ENCODE measurements at places on chromosomes 7 and 10.

DNA sequence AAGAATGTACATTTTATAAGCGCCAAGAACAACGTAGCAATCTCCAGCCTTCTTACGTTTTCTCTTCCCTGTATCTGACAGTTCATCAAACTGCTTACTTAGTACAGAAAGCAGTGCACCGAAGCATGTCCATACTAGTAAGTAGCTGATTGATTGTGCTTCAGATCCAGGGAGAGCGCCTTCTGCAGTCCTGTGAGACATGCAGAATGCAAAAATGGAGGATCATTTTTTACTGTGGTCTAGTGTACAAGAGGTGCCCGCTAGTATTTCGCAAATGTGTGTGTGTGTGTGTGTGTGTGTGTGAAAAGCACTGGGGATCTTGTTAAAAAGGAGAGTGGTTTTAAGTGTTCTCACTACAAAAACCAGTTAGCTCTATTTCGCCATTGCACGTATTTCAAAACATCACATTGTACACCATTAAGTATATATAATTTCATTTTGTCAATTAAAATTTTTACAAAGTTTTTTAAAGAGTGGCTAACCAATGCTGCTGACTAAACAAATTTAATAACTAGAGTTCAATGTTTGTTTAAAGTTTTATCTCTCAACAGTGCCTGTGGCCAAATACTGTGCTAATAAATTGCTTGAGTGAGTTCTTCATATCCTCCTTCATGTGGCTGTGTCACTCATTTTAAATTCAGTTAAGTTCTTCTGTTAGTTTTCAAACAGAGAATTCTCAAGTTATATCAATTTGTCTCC is 99.6 kb downstream of the ZMYND11 start:
- DNase-seq, result no peak

GRCh38 chr7:92751902-92752901 is 84.2 kb downstream of the CDK6 start:
- peak; percentile 77 for DNase-seq

DNA sequence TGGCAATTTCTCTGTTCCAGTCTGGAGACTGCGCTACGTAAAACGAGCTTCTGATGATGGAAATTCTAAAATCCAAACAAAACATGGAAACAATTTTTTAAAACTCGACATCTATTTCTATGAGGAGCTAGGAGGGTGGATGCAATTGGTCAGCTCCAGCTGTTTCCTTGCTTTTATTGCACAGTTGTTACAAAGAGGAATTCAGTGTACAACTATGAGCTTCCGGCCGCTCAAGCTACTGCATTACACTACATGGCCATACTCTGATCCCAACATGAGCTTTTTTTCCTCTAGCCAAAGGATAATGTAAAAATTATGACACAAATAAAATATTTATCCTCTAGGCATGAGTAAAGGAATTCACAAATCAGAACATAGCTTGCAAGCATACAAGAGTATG is 403.1 kb upstream of the C7orf33 start:
- no peak for DNase-seq

GRCh38 chr10:26048756-26049155 is 114.7 kb downstream of the MYO3A start:
- DNase-seq, result peak; percentile 63

GRCh38 chr7:132465516-132465915 is 110.8 kb downstream of the PLXNA4 start:
- no peak for DNase-seq

GRCh38 chr10:120286280-120286679 is 170.7 kb upstream of the PLPP4 start:
- DNase-seq, result no peak

GRCh38 chr7:73487486-73487885 is 34.6 kb downstream of the BAZ1B start:
- DNase-seq, result no peak

DNA sequence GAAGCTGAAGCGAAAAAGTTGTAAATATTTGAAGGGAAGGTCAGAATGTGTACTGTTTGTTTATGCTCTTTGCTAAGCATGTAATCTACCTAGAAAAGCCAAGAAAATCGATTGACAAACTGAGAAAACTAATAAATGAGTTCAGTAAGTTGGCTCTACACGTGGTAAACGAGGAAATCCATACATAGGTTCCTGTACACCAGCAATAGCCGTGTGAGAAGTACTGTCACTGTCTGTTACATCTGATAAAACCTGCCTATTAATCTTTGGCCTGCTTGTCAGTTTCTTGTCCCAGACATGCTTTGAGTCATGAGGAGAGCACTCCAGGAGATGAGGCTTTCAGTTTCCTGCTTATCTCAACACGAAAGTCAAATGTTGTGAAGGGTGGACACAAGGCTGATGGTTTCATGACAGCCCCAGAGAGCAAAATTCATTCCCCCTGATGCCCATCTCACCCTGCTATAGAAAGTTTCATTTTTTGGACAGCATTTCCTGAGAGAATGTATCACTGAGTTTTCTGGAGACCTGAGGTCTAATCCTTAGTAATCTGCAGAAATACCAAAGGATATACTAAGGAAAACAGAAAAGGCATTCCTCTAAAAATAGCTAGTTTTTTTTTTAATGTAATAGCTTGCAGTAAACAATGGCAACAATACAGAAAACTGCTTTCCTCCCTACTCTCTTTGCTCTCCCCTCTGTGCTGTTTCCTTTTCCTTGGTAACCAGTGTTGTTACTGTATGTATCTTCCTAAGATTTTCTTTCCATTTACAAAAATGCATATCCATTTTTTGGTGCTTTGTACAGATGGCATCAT is 18.8 kb downstream of the BMPR1A start:
- DNase-seq, result no peak

DNA sequence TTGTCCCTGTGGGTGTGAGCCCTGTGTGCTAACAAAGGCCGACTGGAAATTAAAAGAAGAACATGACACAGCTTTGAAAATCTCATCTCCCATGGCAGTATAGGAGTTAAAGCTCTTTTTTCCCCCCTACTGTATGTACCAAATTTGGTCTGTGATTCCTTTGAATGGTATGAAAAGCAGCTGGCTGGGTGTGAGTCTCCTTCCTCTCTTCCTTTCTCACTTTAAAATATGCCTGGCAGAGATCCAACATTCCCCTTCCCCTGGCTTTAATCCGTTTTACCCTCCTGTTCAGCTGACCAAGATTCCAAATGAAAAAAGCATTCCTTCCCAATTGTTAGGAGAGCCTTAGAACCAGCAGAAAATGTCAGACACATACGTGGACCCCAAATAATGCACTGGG is 225.0 kb upstream of the CELF2 start:
- DNase-seq, result peak; percentile 58

DNA sequence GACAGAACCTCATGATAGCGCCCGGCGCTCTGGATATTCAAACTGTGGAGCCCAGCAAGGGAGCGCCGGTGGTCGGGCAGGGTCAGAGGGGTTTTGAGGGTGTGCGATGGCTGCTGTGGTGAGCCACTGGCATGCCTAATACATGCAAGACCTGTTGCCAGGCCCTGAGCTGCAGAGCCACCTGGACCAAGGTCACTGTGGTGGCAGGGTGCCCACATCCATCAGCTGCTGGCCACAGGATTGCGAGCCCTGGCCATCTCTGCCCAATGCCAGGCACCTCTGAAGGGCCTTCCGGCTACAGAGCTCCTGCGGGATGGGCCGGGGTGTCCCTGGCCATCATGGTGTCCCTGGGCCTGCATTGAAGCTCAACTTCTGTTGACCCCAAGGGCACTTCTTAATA is 123.0 kb upstream of the TNRC18 start:
- no peak for DNase-seq

DNA sequence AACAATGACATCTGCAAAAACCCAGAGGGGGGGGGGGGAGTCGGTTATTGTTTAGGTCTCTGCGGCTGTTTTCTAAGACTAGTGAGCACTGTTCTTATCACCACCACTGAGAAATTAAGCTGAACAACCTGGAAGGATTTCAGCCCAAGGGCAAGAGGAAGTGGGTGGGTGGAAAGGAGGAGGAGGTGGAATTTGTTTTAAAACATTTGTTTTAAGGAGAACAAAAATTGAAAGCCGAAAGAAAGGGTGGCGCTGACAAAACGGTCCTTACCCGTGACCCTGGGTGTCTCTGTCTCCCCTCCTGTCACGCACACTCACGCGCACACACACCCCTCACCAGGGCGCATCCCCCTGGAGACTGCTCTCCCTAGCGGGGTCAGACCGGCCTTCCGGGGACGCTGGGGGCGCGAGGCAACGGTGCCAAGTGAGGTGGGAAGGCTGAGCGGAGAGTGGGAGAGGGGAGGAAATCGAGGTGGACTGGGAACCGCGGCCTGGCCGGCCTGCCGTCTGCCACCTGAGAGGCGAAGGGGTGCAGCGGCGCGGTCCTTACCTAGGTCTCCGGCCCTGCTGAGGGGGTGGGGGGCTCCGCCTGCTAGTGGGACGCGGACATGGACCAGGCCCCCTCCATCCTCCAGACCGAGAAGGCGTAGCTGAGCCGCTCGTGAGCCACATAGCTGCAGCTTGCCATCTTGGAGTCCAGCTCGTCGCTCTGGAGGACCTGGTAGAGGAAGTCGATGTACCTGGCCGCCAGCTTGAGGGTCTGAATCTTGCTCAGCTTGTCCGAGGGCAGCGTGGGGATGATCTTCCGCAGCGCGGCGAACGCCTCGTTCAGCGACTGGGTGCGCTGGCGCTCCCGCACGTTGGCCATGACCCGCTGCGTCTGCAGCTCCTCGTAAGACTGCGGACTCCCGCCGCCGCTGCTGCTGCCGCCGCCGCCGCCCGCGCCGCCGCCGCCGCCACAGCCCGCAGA is 1.0 kb downstream of the TWIST1 start:
- DNase-seq, result peak; percentile 73

DNA sequence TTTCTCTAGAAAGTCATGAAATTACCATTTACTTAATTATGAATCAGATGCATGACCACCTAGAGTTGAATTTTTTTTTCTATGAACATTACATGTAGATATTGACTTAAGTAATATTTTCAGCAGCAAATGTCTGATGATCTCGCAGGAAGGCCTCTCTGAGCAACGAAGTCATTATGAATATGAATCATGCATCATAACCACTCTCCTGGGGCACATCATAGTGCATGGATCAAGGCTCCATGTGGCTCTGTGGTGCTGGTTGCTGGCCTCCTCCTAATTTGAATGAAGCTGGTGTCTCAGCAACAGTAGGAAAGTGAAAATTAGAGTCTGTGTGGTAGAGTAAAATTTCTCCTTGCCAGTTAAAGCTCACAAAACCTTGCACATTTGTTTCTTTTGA is 121.4 kb upstream of the INHBA start:
- DNase-seq, result peak; percentile 73

DNA sequence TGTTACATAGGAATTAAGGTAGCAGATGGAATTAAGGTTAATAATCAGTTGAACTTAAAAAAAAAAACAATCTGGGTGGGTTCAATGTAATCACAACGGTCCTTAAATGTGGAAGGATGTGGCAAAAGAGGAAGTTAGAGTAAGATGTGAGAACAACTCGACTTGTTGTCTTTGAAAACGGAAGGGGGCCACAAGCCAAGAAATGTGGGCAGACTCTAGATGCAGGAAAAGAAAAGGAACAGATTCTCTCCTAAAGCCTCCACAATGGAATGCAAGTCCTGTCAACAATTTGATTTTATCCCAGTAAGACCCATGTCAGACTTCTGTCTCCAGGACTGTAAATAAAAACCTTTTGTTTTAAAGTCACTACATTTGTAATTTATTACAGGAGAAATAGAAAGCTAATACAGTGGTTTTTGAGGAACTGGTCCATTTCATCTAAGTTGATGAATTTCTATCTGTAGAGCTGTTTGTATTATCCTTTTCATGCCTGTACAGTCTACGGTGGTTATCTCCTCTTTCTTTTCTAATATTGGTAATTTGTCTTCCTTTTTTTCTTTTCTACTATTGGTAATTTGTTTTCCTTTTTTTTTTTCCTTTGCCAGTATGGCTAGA is 8.6 kb downstream of the MCMBP start:
- DNase-seq, result no peak

DNA sequence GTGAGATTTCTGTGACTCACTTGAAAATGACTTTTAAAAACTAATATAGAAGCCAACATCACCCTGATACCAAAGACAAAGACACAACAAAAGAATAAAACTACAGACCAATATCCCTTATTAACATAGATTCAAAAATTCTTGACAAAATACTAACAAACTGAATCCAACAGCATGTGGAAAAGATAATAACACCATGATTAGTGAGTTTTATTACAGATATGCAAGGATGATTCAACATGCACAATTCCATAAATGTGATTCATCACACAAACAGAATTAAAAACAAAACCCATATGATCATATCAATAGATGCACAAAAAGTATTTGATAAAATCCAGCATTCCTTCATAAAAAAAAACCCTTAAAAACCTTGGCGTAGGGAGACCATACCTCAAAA is 6.5 kb downstream of the MGAM start:
- no peak for DNase-seq

DNA sequence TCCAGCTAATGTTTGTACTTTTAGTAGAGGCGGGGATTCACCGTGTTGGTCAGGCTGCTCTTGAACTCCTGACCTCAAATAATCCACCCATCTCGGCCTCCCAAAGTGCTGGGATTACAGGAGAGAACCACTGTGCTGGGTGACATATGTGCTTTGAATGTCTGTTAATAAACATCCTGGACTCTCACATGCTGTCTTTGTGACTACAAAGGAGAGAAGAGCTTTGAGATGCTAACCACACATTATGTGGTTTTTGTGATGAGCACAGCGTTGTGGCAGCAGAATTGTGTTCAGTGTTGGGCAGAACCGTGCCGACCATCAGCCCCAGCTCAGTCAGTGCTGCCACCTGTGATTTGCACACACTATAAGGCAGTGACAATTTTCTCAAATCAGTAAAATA is 500.1 kb upstream of the KLF6 start:
- no peak for DNase-seq

DNA sequence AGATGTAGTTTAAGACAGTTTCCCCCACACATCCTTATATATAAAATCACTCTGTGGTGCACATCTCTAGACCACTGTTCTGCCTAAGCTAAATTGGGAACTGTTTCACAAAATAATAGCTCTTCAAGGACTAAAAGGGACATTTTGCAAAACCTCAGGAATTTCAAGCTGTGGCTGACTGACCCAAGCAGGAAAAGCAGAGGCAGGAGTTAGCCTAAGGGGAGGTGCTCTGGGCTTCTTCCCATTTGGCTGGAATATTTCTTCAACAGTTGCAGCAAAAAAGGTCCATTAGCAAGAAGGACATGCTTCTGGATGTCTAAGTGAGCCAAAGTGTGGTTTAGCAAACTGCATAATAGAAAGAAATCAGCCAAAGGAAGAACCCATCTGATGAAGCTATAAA is 551.2 kb upstream of the ANKRD30A start:
- DNase-seq, result no peak

DNA sequence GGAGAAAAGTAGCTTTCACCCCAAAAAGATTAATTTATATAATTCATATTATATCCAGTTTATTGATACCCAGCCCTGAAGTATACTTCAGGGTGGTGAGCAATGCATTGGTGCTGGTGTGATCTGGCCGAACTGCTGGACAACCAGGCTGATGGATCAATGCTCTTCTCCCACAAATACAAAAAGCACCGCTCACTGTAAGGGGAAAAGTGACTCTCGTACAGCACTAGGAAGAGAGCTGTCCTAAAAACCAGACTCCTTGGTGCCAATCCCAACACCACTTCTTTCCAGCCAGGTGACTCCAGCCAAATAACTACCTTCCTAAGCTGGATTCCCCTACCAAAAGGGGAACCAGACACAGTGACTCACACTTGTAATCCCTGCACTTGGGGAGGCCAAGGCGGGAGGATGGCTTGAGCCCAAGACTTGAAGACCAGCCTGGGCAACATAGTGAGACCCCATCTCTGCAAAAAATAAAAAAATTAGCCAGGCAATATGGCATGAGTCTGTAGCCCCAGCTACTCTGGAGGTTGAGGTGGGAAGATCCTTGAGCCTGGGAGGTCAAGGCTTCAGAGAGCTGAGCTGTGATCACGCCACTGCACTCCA is 13.1 kb upstream of the TNPO3 start:
- peak; percentile 19 for DNase-seq
